Stimulated activated CD8-positive, alpha-beta memory T cell treated with anti-CD3 and anti-CD28 coated beads, Interleukin-12 subunit alpha, Interleukin-12 subunit beta, amount 100 ng/mL, for 4 hours (primary cell): ENCODE measurements at places on chromosomes 4 and X.

DNA sequence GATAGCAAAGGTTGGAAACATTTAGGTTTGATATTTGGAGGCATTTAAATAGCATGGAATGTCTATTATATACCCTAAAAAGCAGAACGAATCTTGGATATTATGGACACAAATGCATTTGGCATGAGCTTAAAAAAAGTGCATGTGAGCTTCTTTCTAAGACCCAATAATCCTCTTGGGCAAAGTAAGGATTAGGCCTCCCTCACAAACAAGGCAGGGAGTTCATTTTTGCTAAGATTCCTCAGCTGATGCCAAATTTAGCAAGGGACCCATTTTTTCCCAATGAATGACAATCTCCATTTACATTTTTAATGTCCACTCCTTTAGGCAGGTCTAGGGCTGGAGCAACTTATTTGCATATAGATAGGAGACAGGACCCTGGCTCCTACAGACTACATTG, 199.8 kb downstream of the SOWAHB start:
- no peak for DNase-seq

DNA sequence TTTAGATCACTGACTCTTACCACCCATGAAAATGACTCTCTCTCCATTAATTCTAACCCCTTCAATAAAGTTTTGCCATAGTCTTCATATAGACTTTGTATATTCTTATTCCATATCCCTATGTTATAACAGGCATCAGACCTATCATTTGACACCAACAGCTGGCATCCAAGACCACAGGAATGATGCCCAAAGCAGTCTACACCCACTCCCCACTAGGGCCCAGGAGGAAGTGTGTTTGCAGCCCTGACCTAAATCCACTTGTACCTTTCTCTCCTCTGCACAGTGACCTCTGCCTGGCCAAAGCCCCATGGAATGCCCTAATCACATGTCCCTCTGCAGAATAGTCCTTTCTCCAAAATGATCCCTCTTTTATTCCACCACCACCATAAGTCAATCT, 219.2 kb downstream of the CBR4 start:
- DNase-seq: no peak

DNA sequence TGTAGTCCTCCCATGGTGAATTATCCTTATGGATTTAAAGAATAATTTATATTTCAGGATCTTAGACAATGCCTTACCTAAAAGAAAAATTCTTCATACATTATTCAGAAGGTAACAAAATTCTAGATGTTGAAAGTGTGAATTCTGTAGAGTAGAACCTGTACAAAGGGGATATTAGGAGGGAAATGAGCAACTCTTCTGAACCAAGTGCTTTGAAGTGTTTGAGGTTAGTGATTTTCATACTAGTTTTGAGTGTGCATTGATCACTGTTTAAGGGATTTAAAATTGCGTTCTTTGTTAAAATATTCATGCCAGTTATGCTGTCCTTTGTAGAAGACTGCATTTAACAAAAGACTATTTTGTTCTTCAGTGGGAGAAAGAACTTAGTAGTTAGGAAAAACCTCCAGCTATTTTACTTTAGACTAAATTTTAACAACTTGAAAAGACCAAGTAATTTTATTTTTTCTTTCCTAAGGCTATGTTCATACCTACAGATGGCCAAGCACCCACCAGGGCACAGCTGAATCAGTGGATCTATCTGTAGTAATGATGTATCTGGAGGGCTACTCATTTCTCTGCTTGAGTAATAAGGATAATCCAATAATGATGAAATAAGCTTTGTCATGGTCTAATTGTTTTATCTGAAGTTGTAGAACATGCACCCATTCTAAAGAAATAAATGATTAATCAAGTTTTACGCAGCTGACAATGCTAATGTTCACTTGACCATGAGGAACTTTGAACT, 134.3 kb upstream of the RPS6KA6 start:
- no peak for DNase-seq

GRCh38 chr4:87524456-87524855, 4.7 kb downstream of the SPARCL1 start:
- no peak for DNase-seq

DNA sequence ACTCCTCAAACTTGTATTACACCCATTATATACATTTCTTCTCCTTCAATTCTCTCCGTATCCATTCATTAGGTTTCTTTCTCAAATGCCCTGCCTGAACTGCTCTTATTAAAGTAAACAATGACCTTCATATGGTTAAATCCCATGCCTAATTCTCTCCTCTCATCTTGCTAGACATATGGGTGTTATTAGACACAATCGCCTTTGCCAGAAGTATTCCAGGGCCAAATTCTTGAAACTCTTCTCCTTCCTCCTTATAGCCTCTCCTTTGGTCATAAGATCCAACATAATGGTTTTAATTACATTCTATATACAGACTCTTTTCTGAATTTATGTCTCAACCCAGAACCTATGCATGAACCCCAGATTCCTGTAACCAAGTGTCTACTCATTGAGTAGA, 4.8 kb downstream of the ANXA10 start:
- DNase-seq: no peak

GRCh38 chrX:121641560-121641959, 594.1 kb downstream of the GLUD2 start:
- DNase-seq: no peak

GRCh38 chrX:153688911-153689590, 1.3 kb downstream of the SLC6A8 start:
- no peak for DNase-seq

- no peak for DNase-seq
Observed at GRCh38 chr4:24642981-24643547, 58.7 kb upstream of the DHX15 start.

GRCh38 chr4:173185847-173186510, 17.4 kb downstream of the GALNT7 start:
- DNase-seq: no peak

- DNase-seq: no peak
Observed at GRCh38 chrX:121236040-121236439, 188.6 kb downstream of the GLUD2 start.

- DNase-seq: no peak
Observed at GRCh38 chr4:122479935-122480416, 23.5 kb upstream of the IL2 start.

DNA sequence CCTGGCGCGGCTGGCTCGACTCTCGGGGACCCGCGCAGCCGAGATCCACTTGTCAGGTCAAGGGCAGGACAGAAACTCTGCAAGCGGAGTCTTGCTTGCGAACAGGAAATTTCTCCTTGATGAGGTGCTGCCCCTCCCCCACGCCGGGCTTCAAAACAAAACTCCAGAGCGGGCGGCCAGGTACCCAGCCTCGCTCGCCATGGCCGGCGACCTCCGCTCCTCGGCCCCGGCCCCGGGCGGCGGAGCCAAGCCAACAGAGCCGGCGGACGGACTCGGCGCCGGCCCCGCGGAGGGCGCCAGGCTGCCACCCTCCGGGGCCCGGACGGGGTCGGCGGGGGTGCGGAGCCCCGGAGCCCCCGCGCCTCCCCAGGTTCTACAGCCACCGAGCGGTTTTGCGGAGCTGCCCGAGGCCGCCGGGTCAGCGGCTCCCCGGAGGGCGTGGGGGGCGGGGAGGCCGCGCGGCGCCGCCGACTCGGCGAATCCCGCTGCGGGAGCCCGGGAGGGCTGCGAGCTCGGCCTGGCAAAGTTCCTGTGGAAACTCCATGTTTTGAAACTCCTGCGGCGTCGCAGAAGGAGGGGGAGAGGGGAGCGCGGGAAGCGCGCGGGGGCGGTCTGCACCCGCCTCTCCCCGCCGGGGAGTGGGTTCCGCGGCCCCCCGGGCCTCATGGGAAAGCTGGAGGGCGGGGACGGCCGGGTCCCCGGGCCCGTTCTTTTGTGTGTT, 11.7 kb upstream of the BCOR start:
- DNase-seq: no peak

GRCh38 chr4:2412534-2412884, 5.9 kb downstream of the ZFYVE28 start:
- no peak for DNase-seq

- DNase-seq: no peak
Observed at GRCh38 chrX:2538031-2538757, 37.4 kb upstream of the DHRSX start.
